ENCODE measurements at places on chromosomes 5 and 9.
A peak's percentile ranks its signal among the peaks of the same experiment; 100 is the strongest.

DNA sequence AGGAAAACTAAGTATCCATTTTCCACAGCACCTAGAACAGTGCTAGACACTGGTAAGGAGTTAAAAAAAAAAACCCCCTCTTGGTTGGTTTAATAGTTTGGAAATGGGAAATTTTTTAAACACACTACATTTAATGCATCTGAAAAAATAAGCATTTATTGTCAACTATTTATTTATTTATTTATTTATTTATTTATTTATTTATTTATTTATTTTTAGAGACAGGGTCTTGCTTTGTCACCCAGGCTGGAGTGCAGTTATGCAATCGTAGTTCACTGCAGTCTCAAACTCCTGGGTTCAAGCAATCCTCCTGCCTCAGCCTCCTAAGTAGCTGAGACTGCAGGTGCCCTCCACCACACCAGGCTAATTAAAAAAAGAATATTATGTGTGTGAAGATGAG, 51.6 kb downstream of the SNCAIP start:
- DNase-seq, result no peak

- no peak for DNase-seq
Measured at GRCh38 chr5:122154910-122155309, 25.6 kb downstream of the ZNF474 start.

- no peak for DNase-seq
Measured at GRCh38 chr9:81814794-81815464, 113.3 kb upstream of the SPATA31D4 start.

GRCh38 chr9:1879501-1879900, 135.6 kb upstream of the SMARCA2 start:
- DNase-seq, result no peak

DNA sequence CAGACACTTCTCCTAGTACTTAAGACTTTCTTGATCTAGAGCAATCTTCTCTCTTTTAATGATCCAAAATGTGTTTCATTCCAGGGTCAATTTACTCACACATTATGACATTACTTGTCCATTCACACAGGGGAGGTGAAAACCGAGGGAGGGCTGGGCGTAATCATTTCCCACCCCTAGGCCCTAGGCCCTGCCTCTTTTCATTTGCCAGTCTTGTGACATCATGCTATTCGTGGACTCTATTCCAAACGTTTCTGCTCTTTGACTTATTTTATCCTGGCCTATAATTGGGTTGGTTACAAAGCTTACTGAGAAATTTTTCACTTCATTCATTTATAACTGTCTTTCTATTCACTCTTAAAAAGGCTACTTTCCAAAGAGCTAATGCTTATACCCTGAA, 2.4 kb downstream of the DCAF12 start:
- no peak for DNase-seq

DNA sequence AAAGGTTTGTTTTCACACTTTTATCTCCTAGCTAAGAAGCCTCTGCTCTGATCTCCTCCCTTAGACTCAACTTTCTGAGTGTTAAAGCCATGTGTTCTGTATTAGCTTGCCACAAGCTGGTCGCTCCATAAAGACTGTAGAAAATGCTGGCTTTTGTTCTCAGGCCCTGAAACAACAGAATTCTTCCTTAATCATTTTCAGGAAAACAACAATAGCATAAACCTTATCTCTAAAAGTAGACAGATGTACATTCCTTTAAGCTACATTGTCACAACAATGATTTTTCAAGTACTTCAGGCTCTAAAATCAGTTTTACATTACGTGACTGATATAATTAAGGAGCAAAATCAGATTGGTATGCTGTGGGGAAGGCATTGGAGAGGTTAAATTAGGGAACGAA, 41.9 kb downstream of the VCAN start:
- DNase-seq, result no peak

GRCh38 chr9:82489201-82489821, 500.7 kb downstream of the SPATA31D1 start:
- no peak for DNase-seq

DNA sequence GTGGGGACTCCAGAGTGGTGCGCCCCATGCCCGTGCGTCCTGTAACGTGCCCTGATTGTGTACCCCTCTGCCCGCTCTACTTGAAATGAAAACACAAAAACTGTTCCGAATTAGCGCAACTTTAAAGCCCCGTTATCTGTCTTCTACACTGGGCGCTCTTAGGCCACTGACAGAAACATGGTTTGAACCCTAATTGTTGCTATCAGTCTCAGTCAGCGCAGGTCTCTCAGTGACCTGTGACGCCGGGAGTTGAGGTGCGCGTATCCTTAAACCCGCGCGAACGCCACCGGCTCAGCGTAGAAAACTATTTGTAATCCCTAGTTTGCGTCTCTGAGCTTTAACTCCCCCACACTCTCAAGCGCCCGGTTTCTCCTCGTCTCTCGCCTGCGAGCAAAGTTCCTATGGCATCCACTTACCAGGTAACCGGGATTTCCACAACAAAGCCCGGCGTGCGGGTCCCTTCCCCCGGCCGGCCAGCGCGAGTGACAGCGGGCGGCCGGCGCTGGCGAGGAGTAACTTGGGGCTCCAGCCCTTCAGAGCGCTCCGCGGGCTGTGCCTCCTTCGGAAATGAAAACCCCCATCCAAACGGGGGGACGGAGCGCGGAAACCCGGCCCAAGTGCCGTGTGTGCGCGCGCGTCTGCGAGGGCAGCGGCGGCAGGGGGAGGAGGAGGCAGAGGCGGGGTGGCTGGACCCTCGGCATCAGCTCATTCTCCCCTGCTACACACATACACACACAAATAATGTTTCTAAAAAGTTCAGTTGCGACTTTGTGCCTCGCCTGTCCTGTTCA, 668 bp downstream of the GLIS3 start:
- DNase-seq, result peak; percentile 41

GRCh38 chr9:83032065-83032625, 30.8 kb downstream of the RASEF start:
- DNase-seq, result no peak

GRCh38 chr9:97863314-97863713, 10.3 kb downstream of the FOXE1 start:
- no peak for DNase-seq
